ENCODE measurements at places on chromosomes 16 and 17.

DNA sequence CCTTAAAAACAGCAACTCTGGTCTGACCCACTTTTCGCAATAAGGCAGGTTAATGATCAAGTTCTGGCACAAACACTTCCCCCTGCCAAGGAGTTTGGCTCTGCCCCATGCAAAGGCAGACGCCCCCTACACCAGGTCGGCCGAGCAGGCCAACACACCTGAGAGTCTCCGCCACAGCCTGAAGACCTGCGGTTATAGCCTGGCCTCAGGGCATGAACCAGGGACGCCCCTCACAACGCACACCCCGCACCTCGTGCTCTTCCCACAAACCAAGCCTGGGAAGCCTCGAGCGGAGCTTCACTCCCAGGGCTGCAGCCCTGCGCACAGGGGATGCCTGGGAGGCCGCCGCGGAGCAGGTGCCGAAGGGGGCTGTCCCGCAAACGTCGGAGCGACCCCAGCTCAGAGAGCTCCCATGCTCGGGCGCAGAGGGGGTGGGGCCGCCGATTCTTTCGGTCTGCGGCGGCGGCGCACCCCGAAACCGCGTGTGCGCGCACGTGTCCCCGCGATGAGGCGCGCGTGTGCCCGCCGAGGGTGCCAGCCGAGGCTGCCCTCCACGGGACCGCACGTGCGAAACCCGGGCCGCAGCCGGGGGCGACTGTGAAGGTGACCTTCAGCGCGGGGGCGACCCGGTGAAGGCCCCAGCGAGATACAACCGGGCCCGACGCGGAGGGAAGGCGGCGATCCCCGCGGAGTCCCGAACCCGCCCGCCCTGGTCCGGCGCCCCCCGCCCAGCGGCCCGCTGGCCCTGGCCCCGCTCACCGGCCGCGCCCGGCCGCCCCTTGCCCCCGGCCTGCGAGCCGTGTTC lies 559 bp downstream of the CLUH start:
- DNase-seq: no peak

GRCh38 chr17:76160896-76161528 lies 20.0 kb upstream of the FOXJ1 start:
- no peak for DNase-seq

- no peak for DNase-seq
These were observed 80.5 kb downstream of the KSR1 start for GRCh38 chr17:27536781-27537180.

DNA sequence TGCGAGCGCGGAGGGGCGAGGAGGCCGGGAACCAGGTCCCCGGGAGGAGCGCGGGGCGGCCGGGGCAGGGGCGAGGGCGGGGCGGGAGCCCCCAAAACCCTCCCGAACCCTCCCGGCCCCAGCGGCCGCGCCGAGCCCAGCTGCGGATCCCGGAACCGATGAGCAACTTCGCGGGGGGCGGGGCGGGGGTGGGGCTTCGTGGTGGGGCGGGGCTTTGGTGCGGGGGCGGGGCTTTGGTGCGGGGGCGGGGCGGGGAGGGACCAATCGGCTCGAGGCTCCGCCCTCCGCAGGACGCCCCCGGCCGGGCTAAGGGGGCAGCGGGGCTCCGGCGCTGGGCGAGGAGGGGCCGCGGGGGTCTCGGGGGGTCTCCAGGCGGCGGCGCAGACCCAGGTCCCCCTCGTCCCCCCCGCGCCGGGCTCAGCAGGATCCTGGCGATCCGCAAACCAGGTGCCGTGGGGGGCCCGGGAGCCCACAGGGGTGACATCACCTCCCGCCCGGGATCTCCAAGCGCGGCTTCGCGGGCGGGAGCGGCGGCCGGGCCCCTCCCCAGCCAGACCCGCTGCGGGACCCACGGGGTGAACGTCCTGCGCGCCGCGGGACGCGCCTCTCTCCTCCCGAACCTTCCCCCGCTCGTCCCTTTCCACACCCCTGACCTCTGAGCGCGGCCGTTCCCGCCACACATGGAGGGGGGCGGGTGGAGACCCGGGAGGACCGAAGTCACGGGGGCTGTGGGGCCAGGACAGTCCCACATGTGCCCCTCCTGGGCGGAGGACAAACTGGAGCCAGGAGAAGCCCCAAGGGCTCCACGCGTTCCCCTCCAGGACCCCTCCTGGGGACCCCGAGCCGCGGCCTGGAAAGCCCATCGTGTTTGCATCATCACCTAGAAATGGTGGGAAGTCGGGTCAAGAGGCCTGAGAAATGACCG lies at the start of gene ABR:
ABR (minus strand) TSS at position 164 of the 925 bp plus-strand sequence. CDS start 254 bp downstream, outside the sequence.
- DNase-seq: no peak

DNA sequence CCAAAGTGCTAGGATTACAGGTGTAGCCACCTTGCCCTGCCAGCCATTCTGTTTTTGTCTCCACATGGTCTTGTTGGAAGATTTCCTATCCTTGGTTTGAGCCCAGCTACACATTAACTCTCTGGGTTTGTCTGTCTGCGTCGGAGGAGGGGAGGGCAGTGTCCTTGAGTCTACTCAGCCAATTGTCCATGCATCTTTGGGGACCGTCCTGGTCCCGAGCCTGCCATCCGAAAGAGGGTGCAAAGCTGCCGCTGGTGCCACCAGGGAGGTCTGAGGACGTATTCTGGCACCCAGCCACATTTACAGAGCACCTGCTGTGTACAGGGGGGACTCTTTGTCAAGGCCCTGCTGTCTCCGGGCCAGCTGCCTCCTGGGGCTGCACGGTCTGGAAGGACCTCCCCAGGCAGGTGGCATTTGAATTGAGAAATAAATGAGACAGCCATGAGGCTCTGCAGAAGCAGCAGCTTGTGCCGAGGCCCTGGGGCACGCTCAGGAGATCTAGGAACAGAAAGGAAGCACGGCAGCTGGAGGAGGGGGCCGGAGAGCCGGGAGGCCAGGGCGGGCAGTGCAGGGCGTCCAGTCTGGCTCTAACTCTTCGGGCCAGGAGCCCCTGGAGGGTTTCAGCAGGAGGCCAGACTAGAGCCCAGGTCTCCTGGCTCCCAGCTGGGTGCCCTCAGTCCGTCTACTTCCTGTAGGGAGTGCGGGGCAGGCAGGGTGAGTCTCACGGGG lies 1.5 kb downstream of the CYBA start:
- no peak for DNase-seq

DNA sequence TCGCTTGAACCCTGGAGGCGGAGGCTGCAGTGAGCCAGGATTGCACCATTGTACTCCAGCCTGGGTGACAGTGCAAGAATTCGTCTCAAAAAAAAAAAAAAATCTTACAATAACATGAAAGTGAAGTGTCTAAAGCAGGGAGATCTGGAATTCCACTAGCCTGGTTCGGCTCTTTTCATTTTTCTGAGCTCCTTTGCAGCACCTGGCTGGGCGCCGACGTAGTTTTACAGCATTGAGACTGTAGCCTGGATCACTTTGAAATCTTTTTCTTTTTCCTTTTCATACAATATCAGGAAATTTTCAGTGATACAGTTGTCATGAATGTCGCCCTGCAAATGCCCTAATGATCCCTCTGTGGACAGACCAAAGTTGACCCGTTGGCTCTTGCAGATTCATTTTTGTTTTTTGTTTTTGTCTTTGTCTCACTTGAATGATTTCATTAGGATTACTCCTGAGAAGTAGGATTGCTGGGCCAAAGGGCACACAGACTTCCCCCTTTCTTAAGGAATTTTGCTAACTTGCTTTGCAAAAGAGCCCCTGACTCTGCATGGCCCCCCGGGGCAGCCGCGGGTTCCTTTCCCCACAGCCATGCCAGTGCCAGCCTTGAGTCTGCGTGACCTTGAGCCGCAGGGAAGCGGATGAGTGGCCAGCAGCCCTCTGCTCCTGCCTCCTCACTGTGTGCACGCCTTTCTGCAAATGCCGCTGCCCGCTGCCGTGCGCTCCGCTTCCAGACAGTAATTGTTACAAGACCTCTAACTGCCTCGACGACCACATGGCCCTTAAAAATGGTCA lies 28.0 kb downstream of the CRISPLD2 start:
- no peak for DNase-seq

DNA sequence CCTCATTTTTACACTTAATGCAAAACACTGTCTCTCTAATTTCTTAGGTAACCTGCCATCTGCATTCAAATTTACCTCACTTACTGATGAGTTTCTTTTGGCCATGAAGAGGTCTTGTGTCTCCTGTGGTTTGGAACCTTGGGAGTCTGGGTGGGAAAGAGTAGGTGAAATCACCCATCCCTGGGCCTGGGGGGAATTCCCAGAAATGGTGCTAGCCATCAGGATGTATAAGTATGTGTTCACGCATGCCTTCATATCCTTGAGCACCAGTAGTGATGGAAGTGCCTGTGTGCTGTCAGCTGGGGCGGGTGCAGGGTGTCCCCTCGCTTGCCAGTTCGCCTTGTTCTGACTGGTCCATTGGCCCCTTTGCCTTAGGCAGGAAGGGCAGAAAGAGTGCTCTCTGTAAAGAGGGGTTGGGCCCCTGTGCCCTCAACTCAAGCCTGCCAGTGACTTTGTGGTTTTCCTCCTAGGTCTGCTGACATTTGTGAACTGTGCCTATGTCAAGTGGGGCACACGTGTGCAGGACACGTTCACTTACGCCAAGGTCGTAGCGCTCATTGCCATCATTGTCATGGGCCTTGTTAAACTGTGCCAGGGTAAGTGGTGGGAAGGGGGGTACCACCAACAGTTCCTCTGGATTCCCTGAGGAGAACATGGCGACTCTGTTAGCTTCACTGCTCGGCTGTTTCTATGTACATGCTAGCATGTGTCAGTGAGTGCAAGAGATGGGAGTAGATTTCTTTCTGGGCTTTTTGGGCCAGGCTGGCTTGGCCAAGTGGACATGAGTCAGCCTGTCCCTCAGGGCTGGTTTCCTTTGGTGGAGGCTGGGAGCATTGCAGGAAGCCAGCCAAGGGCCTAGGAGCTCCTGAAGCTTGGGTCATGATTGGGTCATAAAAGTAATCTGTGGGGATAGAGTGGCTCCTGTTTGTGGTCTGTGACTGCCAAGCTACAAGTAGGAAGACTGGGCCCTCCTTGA lies 23.2 kb downstream of the SLC7A6OS start:
- DNase-seq: no peak

DNA sequence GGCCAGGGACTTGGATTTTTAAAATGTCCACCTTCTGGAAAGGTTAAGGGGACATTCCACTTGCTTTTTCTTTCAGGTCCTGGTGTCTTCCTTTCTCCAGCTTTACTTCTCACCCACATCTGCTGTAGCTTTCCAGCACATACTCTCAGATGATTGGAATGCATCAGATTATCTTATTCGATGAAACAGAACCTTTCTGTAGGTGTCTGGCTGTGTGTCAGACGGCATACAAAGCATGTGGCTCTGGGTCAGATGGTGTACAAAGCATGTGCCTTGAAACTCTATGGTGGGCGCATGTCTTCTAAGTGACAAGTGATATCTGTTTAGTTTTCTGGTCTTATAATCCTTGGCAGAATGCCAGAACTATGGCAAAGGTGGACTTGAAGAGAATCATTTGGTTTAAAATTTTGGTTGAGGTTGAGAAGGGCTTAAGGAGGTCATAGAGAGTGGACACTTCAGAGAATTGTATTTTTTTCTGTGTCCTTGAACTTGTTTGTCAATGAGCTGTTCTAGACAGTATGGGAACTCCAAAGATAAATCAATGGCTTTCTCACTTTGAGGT lies 125.3 kb downstream of the FTO start:
- no peak for DNase-seq

GRCh38 chr16:87060034-87060986 lies 256.9 kb downstream of the C16orf95 start:
- no peak for DNase-seq

GRCh38 chr16:3038896-3039295 lies 2.2 kb upstream of the BICDL2 start:
- no peak for DNase-seq

DNA sequence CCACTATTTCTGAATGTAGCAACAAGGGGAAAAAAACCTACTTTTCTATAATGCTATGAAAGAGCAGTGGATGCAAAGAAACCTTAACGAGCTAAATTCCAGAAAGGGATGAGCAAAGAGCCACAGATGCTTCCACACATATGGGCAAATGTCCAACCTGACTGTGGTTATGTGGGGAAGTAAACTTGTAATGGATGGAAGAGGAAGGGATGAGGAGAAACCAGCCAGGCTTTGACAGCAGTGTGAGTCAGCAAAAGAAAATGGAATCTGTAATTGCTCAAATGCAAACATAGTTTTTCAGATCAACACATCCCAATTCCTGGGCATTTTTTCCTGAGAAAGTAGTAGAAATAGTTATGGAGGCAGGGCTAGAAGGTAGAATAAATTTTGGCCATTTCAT lies 204.8 kb upstream of the CPHXL start:
- no peak for DNase-seq

GRCh38 chr17:21279198-21279535 lies 5.3 kb upstream of the MAP2K3 start:
- no peak for DNase-seq

Data from activated CD8-positive, alpha-beta memory T cell treated with anti-CD3 and anti-CD28 coated beads for 1 hour (primary cell).